NCI-H460 (cell line): ENCODE measurements at places on chromosomes 5 and 9.
A peak's percentile ranks its signal among the peaks of the same experiment; 100 is the strongest.

DNA sequence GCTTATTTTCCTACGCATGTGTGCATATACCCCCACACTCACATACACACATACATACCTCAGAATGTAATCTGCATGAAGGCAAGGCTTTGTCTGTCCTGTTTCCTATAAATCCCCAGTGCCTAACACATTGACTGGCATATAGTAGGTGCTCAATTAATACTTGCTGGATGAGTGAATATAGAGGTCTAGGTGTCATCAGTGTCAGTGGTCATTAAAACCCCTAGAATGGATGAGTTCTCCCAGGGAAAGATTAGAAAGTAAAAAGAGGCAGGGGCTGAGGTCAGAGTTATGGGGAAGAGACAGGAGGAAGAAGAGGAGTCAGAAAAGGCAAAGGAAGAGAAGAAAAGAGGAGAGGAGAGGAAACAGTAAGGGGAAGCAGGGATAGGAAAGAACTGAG, 4.7 kb downstream of the CPLX2 start:
- no peak for DNase-seq

DNA sequence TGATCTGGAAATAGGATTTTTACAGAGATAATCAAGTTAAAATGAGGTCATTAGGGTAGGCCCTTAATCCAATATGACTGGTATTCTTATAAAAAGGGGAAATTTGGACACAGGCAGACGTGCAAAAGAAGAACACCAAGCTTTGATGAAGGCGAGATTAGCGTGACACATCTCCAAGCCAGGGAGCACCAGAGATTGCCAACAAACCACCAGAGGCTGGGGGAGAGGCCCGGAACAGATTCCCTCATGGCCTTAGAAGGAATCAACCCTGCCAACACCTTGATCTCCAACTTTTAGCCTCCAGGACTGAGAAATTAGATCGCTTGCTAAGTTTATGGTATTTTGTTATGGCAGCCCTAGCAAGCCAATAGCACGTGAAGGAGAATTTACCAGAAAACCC, 10.8 kb upstream of the ARSI start:
- DNase-seq = no peak

DNA sequence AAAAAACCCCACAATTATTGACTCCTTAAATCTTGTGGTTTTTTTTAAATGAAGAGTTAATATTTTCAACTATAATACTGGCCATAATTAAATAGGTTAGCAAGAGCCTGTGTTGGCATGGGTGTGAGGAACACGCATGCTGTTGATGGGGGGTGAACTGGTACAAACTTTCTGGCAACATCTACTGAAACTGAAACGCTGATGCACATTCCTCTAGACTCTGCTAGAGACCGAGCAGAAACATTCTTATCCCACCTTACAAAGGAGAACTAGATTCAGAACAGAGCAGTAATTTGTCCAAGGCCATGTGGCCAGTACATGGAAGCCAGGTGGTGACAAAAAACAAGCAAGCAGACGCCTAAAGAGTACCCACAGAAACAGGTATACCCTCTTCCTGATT, 2.4 kb downstream of the BICD2 start:
- no peak for DNase-seq

DNA sequence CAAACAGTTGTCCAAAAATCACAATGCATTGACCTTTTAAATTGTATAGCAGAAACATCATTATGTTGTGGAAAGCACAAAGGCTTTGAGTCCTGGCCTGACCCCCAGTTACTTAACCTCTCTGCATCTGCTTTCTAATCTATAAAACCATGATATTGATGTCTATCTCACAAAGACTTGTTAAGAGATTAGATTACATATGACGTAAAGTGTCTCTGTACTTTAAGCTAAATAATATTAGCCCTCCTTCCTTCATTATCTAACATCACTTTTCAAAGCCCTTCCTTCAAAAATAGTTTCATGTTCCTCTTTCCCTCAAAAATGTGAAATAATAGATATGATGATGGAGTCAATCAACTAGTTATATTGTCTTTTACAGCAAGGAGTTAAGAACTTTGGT, 3.4 kb downstream of the ADAMTS6 start:
- no peak for DNase-seq

DNA sequence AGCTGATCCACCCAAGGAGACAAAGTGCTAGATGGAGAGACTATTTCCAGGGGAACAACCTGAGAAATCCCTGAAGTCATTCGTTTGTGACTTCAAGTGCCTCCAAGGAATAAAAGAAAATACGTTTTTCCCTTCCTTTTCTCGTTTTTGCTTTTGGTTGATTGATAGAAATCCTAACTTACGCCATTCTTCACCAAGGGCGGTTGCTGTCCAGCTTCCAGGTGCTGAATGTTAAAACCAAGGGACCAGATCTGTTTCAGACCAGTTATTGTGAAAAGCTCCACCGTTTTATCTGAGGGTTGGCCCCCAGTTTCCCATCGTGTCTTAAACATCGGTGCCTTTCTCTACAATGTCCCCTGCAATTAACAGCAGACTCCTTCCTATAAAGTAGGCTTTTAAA, 600.7 kb upstream of the SGCD start:
- no peak for DNase-seq

DNA sequence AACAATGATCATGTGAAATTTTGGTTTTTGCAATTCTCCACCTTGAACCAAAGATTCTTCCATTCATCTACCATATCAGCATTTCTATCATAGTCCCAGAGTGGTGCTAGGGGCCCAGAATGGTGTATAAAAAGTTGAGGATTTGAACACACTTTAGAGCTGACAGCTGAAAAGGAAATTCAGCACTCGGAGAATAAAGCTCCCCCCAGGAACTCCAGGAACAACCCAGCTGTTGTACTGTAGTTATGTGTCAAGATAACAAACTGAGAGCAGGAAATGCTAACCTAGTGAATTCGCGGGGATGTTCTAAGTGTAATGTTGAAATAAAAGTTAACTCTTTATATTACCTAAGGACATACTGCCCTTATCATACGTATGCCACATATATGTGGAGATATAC, 216.7 kb downstream of the NFIB start:
- peak; percentile 12 for DNase-seq

DNA sequence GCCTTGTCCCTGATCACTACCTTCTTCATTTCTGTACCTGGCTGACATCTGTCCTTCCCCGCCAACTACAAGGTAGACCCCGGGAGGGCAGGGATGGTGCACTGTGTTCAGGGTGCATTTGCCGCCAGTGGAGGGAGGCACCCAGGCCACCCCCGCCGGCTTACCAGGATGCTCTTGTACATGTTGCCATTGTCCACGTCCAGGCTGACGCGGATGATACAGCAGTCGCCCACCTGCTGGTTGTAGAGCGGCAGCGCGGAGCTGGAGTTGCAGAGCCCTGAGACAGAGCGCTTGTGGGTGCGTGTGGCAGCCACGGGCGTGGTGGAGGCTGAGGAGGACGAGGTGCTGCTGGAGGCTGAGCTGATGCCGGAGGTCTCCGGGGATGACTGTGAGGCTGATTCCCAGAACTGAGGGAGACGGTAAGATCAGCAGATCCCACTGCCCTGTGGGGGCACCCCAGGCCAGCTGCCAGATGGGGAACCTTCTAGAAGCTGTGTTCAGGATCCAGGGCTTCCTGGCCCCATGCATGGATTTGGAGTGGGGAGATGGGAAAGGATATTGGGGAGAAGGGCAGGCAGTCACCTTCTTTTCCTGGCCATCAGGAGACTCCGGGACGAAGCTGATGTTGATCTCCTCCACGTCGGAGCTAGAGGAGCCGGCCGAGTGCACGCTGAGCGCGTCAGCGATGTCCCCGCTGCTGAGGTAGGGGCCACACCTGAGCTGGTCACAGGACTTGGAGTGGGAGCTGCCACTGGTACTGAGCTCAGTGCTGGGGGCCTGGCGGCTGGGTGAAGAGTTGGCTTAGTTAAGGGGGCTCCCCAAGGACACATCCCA, 19.5 kb downstream of the RALGDS start:
- DNase-seq = no peak

DNA sequence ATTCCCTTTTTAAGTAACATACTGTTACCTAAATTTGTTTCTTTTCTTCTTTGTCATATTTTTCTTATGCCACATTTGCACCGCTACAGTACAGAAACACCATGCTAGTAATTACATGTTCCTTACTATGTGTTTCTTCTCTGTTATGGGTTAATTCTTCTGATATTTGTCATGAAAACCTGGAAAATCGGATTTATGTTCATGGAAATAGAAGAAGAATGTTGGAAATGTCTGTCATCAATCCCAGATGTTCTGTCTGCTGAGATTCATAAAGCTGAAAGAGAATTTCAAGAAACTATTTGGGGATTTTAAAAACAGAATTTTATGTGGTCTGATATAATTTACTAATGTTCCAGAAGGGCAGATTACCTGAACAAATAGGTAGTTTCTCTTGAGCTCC, 305.2 kb upstream of the NREP start:
- DNase-seq = no peak

- no peak for DNase-seq
These were observed 41.0 kb upstream of the PRDM9 start for GRCh38 chr5:23466401-23466912.

DNA sequence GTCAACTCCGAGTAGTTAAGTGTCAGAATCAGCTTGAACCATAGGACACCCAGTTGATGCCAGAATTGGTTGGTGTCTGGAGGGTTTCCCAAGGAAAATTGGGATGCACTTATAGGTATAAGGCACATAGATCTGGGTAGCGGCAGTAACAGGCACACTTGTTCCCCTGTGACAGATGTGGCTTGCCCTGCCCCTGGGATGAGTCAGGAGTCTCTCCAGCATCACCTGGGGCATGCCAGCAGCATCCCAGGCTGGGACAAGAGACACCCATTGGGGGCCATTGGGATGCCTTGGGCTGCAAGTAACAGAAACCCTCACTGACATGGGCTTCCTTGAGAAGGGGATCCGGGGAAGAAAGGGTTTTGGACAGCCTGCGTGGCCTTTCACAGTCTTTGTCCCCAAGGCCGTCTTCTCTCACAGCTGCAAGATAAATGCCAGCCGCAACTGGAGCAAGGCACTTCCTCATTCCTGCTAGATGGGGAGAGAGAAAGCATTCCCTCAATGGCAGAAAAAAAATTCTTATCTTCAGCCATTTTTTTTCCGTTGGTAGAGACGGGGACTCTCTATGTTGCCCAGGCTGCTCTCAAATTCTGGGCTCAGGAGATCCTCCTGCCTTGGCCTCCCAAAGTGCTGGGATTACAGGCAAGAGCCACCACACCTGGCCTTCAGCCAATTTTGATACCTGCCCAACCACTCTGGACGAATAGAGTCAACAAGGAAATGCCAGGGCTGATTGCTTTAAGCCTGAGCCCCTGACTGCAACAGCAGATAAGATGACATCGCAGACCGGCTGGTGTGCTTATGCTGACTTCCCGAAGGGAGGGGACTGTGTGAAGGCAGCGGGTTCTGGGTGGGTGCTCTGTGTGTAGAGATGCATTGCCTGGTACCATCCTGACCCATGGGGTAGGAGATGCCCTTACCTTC, 13.3 kb upstream of the RNF130 start:
- DNase-seq = no peak

GRCh38 chr9:126440940-126441339, 114.3 kb downstream of the MVB12B start:
- no peak for DNase-seq

DNA sequence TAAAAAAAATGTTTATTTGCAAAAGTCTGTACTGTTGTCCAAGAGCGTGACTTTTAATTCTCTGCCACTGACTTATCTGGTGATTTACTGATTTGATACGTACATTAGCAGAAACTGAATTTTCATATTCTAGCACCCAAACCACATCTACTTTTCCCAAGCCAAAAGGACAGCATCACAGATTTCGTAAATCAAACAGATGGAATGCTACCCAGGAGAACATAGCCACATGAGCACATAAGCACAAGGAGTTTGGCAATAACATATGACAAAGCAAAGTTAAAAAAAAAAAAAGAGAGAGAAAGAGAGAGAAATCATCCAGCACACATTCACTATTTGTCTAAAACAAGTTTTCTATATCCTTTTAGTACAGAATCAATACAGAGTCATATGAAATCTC, 83.7 kb downstream of the HINT1 start:
- no peak for DNase-seq

- DNase-seq = no peak
These were observed 906 bp downstream of the SLC25A51 start for GRCh38 chr9:37902796-37903646.

DNA sequence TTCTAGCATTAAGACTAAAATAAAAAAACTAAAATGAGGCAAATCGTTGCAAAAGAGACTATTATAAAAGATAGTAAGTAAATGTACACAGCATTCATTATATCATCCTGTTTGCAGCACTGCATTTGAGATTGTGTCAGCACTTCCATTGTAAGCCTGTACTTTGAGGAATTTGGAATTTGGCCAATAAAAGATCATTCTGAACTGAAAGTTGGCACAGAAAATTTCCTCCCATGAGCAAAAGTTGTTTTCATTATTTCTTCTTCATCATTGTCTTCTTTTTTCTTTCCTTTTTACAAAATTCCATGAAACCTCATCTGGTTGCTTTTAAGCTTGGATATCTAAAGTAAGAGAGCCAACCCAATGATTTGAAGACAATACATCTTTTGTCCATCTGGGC, 199.3 kb upstream of the ADAMTSL1 start:
- no peak for DNase-seq

DNA sequence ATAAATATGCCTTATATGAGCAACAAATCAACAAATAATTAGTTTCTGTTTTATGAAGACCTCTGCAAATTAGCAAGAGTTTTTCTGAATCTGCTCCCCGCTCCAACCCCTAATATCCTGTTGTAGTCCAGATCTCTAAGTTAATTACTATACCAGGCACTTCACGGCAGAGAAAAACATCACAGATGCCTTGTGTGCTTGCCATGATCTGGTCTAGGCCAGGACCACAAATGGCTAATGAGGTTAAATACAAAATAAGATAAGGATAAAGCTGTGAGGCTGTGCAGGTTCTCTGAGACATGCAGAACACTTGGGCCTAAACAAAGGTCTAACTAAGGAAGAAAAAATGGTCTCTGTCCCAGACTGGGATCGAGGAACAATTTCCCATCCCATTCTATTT, 150.8 kb downstream of the SLIT3 start:
- DNase-seq = no peak

- no peak for DNase-seq
These were observed 46.4 kb downstream of the ERP44 start for GRCh38 chr9:100052375-100052774.

DNA sequence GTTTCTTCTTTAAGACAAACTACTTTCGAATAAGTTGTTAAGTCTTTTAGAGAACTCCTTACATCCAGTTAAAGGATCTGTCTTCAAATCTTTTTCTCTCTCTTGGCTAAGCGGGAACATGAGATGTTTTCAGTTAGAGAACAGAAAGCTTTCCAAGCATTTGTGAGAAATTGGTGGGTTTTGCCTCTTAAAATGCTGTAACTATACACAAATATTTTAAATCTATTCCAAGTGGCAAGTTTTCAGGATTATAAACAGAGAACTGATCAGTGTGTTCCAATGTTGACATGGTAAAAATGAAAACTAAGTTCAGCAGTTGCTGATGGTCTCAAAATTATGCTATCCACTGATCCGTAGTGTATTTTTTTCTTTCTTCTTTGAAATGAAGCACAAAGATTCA, 100.4 kb downstream of the EBF1 start:
- no peak for DNase-seq
